ENCODE measurements at places on chromosomes 5 and 9. TPM values are rescaled to one million over a fixed set of nuclear protein-coding genes. Genes with fewer than 3 reads are reported as not detected.

DNA sequence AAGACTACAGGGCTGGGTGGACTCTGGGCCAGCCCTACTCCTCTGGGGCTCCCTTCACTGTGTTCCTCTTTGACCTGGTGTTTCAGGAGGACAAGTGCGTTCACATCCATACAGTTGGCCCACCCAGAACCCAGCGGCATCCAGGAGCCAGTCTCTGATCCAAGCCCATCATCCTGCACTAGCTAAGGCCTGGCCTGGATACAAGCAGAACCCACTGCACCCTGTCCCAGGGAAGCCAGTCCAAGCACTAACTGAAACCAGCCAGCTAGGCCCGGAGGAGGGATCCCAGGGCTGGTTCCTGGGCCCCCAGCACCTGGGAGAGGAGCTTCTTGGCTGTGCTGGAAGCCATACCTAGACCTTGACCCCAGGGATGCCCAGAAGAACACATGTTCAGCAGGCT lies 4.1 kb upstream of the GBGT1 start:
- DNase-seq: no peak

- no peak for DNase-seq
Measured at GRCh38 chr5:79305706-79306105, 69.8 kb downstream of the JMY start.

DNA sequence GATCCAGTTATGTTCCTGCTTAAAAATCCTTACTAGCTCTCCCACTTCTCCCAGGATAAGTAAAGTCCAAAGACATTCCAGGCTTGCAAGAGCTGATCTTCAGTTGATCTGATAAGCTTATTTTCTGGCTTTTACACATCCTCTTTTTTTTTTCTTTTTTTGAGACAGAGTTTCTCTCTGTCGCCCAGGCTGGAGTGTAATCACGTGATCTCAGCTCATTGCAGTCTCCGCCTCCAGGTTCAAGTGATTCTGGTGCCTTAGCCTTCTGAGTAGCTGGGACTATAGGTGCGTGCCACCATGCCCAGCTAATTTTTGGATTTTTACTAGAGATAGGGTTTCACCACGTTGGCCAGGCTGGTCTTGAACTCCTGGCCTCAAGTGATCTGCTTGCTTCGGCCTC lies 37.3 kb upstream of the PTPN3 start:
- DNase-seq: no peak

Gene LHX3
- not detected for polyA plus RNA-seq

GRCh38 chr9:14251154-14252071 lies 62.5 kb downstream of the NFIB start:
- peak; percentile 46 for DNase-seq

Gene SOX30
- polyA plus RNA-seq: 0.33 TPM

- DNase-seq: no peak
Measured at GRCh38 chr5:76099286-76099702, 16.1 kb downstream of the SV2C start.

Gene BNC2
- polyA plus RNA-seq: 10.7 TPM

DNA sequence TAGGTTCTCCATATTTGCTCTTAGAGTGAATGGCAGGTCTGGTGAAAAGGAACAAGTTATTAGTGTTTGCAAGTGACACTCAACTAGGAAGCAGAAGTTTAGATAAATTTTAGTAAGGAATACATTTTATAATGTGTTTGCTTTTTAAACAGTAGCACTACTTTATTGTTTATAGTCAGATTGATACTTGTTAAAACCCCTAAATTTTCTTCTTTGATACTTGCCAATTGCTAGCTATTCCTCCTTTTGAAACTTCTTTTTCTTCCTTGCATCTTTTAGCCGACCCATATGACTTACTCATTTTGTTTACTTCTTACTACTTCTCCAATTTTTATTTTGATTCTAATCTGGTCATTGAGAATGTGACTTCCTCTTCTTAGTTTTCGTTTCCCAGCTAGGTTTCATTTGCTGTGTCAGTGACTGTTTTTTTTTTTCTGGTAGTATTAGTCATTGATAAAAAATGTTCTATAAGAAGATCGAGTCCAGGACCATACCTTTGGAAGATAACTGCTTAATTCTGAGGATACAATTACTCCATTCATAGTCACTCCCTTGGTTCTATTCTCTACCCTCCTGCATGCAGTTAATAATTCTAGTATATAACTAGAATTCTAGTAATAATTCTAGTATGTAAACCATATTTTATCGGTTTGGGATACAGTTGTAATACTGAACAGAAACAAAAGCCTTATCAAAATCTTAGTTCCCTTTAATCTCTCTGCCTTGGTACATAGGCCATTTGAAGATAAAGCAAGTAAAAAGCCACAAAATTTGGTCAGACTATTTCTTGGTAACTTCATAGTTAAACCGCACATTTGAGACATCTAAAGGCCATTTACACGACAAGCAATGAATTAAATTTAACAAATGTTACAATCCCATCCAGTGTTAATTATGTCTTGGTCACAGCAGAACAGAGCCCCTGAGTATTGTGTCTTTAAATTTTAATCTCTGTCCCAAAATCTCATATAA lies 2.8 kb upstream of the RICTOR start:
- no peak for DNase-seq

Gene PCDHAC2
- polyA plus RNA-seq: 0.67 TPM

DNA sequence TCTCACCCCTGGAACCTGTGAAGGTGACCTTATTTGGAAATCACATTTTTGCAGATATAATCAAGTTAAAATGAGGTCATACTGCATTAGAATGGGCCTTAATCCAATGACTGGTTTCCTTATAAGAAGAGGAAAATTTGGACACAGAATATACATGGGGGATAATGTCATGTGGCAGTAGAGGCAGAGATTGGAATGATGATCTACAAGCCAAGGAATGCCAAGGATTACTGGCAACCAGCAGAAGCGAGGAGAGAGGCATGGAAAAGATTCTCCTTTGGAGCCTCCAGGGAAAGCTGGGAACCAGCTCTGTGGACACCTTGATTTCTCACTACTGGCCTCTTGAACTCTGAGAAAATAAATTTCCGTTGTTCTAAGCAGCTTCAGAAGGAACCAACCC lies 20.2 kb upstream of the CEP78 start:
- no peak for DNase-seq

All from urinary bladder (tissue), 4 donors.